ENCODE measurements at places on chromosomes 2 and 18.

- DNase-seq: no peak
Observed at GRCh38 chr18:3048121-3048520, 35.2 kb upstream of the LPIN2 start.

DNA sequence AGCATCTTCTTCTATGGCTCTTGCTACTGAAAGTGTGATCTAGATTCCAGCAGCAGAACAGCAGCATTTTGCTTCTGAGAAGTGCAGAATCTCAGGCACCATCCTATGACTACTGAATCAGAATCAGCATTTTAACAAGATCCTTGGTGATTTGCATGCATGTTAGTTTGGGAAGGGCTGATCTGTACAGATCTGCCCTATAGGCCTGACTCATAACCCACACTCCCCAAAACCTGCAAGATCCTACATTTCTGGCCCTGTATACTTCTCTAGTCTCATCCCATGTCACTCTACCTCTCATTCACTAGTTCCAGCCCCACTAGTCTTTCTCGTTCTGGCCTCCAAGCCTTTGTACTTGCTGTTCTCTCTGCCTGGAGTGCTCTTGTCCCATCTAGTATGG, 15.7 kb upstream of the DARS1 start:
- DNase-seq: no peak

DNA sequence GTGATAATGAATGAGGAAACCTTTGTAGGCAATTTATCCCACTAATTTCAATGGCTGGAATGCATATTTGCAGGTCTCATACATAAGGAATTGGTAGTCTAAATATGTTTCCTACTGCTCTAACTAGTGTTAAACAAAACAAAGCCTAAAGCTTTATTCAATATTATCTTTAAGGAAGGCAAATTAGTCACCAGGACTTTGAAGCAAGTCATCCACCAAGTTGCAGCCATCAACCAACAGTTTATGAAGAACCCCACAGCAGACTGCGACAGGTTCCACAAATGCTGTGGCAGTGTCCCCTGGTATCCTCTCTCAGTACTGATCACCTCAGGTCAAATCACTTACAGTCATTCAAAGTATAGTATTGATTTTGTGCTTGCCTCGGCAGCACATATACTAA, 181.5 kb upstream of the ZFP36L2 start:
- no peak for DNase-seq

- no peak for DNase-seq
Observed at GRCh38 chr18:71798986-71799673, 745.0 kb downstream of the CBLN2 start.

All from stimulated activated CD8-positive, alpha-beta memory T cell treated with anti-CD3 and anti-CD28 coated beads, Interleukin-4, amount 100 ng/mL, for 1 hour (primary cell).